ENCODE measurements at places on chromosomes 7 and 10. TPM values are rescaled to one million over a fixed set of nuclear protein-coding genes. Genes with fewer than 3 reads are reported as not detected.

The PIK3AP1 gene
- polyA plus RNA-seq: 9.2 TPM

DNA sequence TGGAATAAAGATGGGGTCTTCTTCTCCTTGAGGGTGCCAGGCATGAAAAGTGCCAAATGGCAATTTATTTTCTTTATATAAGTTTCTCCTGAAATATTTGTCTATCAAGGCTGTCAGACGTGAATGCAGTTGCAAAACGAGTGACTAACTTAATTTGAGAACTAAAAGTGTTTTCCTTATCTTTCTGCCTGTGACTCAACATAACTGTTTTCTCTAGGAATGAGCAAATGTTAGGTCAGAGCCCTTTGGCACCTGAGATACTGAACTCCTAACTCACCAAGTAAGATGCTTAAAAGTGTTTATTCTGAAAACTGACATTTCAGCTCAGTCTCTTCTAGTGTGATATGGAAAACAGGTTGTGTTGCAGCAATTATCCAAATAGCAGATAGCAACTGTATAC is 197.0 kb downstream of the STK31 start:
- DNase-seq: no peak
- H3K4me3 ChIP-seq: no peak overlapping the region
- no peaks in the 10 kb centered on the region for H3K36me3 ChIP-seq
- H3K27me3 ChIP-seq: no peaks in the 10 kb centered on the region

The LRRC17 gene
- polyA plus RNA-seq: 19.9 TPM

DNA sequence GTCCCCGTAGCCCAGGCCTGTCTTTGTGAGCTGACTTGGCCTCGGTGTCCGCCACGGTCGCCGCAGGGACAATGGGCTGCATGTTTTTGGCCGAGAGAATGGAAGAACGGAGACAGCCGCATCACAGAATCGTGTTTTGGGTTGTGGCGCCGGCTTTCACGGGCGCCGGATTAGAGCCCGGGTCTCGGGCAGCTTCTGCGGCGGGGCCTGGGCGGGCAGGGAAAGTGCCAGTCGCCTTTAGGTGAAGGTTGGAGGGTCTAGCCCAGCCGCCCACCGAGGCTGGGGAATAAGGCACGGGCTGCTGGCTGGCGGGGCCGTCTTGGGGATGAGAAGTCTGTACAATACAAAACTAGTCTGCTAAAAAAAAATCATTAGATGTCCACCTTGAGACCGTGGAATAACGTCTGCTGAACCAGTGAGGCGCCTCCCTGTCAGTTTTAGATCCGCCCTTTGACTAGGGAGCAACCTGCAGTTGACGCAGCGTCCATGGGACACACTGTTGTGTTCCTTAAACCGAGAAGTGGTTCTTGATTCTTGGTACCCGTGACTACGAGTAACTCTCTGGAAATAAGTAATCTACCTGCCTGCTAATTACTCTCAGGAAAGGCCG is 577 bp downstream of the DNAJB9 start:
- DNase-seq: peak; percentile 81
- no peaks in the 10 kb centered on the region for H3K4me1 ChIP-seq
- peaks cover 3% of the 10 kb centered on the region for H3K36me3 ChIP-seq
- H3K27ac ChIP-seq: peak overlapping the region; percentile 87
- no peaks in the 10 kb centered on the region for H3K27me3 ChIP-seq
- peak overlapping the region; percentile 76 for H3K4me3 ChIP-seq

GRCh38 chr7:143379611-143380259 is 1.4 kb upstream of the ZYX start:
- DNase-seq: no peak
- peak overlapping the region; percentile 87 for H3K4me3 ChIP-seq
- peaks cover 14% of the 10 kb centered on the region for H3K4me1 ChIP-seq
- peak overlapping the region; percentile 98 for H3K27ac ChIP-seq
- no peaks in the 10 kb centered on the region for H3K27me3 ChIP-seq

The CYP2C19 gene
- 9.5 TPM for polyA plus RNA-seq

All from small intestine (tissue), 16 donors.